Sciatic nerve (tissue), 2 donors: ENCODE measurements at places on chromosomes 13 and 19.

DNA sequence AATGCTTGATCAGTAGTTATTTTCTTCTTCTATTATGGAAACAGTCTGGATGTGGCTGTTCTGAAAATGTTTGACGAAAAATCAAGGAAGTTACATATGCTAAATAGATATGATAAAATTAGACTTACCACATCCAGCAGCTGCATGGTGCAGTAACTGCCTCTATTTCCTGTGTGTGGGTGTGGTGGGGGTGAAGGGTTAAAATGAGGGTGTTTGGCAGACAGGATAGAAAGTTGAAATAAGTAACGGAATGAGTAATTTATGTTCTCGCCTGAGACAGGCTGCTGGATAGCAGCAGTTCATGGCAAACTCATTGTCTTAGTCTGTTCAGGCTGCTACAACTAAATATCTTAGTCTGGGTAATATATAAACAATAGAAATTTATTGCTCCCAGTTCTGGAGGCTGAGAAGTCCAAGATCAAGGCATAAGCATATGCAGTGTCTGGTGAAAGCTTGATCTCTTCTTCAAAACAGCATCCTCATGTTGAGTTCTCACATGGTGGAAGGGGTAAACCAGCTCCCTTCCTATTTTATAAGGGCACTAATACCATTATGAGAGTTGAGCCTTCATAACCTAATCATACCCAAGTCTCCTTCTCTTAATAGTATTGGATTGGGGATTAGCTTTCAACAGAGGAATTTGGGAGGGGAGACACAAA is 1248.9 kb downstream of the SLITRK5 start:
- no peak for DNase-seq

- DNase-seq: no peak
These were observed 50.2 kb upstream of the PSG2 start for GRCh38 chr19:43132696-43133095.

DNA sequence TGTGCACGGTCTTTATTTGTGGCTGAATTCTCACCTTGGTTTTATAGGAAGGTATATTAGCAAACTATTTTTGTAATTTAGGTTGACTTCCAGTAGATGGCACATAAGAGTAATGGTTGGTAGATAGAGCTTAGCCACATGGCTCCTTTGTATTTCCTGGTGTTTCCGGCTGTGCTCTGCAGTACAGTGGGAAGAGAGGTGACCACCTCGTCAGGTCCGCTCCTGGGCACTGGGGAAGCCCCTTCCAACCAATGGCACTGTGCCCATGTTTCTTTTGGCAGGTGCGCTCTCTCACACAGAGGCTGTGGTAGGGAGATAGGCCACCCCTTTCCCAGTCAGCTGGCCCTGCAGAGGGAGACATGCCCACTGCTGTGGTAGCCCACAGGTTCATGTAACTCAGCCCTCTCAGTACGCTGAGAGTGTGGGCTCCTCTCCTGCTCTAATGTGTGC is 74.3 kb upstream of the ATP12A start:
- DNase-seq: no peak

DNA sequence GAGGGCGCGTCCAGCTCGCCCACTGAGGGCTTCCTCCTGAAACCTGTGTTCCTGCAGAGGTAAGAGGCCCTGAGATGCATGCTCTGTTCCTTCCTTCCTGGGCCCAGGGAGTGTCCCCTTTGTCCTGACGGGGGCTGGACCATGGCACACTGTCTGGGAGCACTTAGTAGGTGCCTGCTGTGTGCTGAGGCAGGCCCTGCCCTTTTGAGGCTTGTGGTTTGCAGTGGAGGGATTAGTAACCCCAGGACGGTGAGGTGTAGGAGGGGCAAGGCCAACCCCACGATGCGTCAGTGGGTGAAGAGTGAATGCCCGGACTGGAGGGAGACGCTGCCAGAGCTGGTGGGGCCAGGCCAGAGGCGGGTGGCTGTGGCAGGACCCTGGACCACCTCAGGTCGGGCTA is 11.2 kb upstream of the F2RL3 start:
- no peak for DNase-seq

GRCh38 chr19:11093689-11094238 is 4.5 kb downstream of the LDLR start:
- no peak for DNase-seq
